Muscle of arm (tissue), 14 donors: ENCODE measurements at places on chromosomes 3 and 15. TPM values are rescaled to one million over a fixed set of nuclear protein-coding genes. Genes with fewer than 3 reads are reported as not detected.

DNA sequence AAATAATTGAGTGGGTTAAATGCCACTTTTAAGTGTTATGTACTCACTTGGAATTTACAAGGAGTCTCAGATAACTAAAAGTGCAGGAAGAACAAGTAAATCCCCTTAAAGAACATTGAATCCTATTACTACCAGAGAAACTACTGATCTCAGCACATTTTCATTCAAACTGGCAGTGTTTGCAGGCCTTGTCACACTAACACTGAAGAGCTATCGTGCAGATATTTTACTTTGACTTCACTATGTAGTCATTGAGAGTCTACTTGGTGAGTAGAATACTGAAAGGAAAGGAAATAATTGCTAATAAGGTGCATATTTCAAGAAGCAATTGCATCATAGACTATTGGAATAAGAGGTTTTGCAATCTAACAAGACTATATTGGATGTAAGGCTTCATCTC, 721.4 kb upstream of the CBLB start:
- DNase-seq, result no peak

GRCh38 chr3:48966367-48966766, 23.7 kb upstream of the P4HTM start:
- no peak for DNase-seq

GRCh38 chr3:128050597-128050996, 1.6 kb upstream of the SEC61A1 start:
- no peak for DNase-seq

Gene GCSAM
- 4.2 TPM for polyA plus RNA-seq

Gene CSPG5
- polyA plus RNA-seq, result not detected
